Cardiac fibroblast (primary cell): ENCODE measurements at places on chromosomes 11 and 22.

GRCh38 chr11:115963156-115963555 is 458.9 kb upstream of the CADM1 start:
- peak; percentile 31 for DNase-seq

- DNase-seq = no peak
These were observed 14.3 kb upstream of the BCL9L start for GRCh38 chr11:118939953-118940598.

GRCh38 chr11:131975619-131976018 is 605.2 kb downstream of the NTM start:
- DNase-seq = no peak

DNA sequence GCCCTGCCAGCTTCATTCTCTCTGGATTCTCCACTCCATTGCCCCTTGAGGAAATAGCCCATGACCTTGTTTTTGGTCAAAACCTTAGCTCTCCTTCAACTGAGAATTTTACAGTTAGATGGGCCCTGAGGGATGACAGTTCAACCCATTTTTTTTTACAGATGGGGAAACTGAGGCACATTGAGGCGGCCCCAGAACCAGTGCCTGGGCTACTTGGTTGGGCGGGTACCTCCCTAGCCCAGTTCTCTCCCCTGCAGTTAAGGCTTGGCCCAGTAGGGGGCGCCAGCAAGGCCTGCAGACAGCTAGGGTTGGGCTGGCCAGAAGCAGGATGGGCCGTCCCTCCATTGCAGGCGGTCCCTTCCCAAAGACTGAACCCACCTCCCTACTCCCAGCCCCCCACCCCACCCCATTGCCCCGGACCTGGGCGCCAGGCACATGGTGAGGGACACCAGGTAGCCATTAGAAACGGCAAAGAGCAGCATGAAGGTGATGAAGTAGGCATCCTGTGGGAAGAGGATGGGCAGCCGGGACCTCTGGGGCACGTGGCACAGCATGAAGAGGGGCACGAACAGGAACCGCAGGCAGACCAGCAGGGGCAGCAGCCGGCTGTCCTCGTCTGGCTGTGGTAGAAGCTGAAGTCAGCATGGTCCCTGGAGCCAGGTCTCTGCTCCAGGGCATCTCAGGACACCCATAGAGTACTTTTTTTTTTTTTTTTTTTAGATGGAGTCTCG is 7.6 kb downstream of the SLC29A2 start:
- peak; percentile 20 for DNase-seq

GRCh38 chr11:116420030-116420429 is 352.8 kb downstream of the BUD13 start:
- no peak for DNase-seq

- DNase-seq = no peak
These were observed 50.0 kb downstream of the RBX1 start for GRCh38 chr22:41000941-41001721.

DNA sequence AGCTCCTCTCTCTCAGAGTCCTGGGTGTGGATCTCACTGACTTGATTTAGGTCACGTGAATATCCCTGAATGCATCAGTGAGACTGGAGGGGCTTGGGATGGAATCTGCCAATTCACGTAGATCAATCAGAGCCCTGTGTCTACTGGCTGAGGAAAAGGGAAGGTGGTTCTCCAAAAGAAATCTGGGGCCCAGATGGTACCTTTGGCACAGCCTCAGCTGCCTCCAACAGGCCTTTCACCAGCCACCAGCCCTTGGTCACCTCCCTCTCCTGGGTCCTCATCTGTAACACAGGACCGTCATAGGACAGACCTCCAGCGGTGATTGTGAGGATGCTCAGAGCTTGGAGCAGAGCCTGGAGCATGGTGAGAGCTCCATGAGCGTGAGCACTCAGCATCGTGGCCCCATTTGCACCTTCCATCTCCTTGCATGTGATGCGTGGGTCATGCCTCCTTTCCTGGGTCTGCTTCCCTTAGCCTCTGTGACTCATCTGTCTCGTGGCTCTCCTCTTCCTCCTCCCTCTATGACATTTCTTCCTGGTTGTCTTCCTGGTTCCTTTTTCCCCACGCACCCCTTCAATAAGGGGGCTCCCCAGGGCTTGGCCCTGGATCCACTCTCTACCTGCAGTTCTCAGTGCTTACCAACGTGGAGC is 7.5 kb upstream of the MIEF1 start:
- no peak for DNase-seq

DNA sequence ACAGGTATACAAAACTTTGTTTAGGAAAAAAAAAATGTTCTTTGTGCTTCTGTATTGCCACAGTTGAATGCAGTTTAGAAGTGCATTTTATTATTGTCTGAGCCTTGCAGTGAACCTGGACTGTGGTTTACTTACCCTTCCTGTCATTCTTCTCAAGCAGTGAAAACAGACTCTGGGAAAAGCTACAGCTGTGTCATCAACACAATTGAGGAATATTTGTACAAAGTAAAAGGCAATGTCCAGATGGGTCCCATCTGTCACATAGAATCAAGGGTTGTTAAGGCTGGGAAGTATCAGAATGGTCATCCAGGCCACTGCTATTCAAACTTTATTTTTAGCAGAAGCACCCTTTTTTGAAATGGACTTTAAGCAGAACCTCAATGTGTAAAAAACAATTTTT is 73.3 kb downstream of the TRIM44 start:
- peak; percentile 60 for DNase-seq

- peak; percentile 31 for DNase-seq
These were observed 44.1 kb upstream of the FIBIN start for GRCh38 chr11:26949846-26950245.

DNA sequence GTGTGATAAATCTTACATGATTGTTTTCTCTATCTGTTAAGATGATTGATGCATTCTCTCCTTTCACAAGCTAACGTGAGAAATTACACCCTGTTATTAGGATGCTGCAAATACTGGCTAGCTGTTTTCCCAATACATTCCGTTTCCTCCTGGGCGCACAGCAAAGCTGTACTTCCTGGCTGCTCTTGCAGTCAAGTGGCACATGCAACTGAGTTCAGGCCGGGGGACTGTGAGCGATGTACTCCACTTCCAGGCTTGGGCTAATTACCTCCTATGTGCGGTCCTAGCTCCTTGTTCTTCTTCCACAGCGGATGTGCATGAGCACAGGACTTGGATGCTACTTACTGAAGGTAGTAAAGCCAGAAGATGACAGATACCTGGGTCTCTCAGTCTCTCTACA is 234.9 kb upstream of the SESN3 start:
- no peak for DNase-seq

DNA sequence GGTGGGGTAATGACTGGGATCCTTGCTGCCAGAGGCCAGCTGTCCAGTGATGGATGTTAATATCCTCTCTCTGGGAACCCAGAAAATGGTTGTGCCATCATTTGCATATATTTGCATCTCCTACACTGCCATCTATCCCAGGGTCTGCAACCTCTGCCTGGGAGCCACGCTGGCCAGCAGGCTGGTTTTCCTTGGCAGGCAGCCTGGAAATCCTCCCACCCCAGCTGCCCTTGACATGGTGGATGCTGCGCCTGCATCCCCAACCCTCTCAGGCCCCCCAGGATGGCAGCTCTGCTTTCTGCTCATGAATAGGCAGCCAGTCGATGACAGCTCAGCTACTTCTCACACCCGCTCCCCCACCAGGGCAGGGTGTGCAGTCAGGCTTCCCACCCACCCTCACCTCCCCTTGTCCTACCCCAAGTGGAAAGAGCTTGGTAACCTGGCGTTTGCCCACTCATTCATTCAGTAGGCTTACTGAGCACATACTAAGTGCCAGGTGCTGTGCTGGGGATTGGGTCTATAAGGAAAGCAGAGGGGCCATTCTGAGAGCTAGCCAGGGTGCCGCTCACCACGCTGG is 202.5 kb downstream of the TRIM29 start:
- no peak for DNase-seq
